Activated CD4-positive, alpha-beta T cell treated with anti-CD3 and anti-CD28 coated beads for 4 hours (primary cell): ENCODE measurements at places on chromosomes 6 and 20.

GRCh38 chr6:89927264-89927663, 33.0 kb downstream of the GJA10 start:
- DNase-seq: no peak

DNA sequence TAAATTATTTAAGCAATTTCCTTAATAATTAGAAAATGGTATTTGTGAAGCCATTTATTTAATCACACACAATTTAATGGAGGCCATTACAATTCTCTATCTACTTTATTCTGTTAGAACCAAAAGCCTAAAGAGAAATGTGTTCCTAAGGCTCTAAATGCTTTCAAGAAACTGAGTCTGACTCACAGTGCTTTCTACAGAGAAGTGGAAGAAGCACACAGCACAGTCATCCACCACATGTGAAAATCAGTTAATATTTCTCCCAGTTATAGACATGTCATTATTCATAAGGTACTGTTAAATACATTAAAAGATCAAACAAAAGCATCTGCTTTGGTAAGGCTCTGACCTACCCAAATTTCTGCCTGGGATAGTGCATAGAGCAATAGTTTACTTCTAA, 214.4 kb downstream of the ALDH8A1 start:
- DNase-seq: no peak

GRCh38 chr6:24524805-24525204, 30.0 kb downstream of the ALDH5A1 start:
- no peak for DNase-seq

GRCh38 chr6:158666628-158667359, 16.9 kb downstream of the SYTL3 start:
- DNase-seq: no peak

GRCh38 chr20:388034-388994, 7.8 kb downstream of the TRIB3 start:
- no peak for DNase-seq

- DNase-seq: no peak
These were observed 64.6 kb upstream of the SCP2D1 start for GRCh38 chr20:18748987-18749386.

DNA sequence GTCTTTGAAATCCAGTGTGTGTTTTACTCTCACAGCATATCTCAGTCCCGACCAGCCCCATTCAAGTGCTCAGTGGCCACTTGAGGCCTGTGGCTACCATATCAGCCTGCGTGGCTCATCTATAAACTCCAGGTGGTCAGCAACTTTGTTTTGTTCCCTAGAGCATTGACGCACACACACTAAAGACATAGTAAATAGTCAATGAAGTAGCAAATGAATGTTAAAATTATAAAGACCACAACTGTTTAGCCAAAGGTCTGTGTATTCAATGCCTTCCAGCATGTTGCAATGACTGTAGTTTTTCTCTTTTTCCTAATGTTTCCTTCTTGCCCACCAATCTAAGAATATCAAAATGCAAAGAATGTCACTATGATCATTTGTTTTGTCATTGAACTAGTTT, 238.2 kb upstream of the ZNF217 start:
- DNase-seq: no peak

GRCh38 chr6:8785223-8785622, 349.9 kb upstream of the SLC35B3 start:
- DNase-seq: no peak

GRCh38 chr6:7442467-7442866, 52.9 kb downstream of the RIOK1 start:
- no peak for DNase-seq

GRCh38 chr6:55023230-55023629, 151.1 kb upstream of the HCRTR2 start:
- no peak for DNase-seq

DNA sequence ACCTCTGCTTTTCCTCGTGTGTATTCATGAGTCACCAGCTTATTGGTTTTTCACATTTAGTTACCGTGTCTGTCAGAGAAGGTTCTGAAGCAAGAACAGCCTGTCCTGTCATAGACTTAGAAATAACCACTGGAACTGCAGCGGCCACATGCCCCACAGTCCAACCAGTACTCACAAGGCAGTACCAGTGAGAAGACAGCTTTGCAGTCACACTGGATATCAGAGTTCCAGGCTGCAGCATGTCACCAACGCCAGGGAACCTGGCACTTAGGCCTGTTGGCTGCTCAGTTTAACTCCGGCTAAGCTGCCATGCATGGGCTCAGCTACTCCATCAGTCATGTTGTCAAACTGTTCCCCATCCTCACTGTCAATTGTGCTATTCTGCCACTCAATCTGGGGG, 40.1 kb downstream of the ADNP start:
- DNase-seq: no peak

- no peak for DNase-seq
These were observed 12.4 kb downstream of the GABBR1 start for GRCh38 chr6:29620630-29621029.

DNA sequence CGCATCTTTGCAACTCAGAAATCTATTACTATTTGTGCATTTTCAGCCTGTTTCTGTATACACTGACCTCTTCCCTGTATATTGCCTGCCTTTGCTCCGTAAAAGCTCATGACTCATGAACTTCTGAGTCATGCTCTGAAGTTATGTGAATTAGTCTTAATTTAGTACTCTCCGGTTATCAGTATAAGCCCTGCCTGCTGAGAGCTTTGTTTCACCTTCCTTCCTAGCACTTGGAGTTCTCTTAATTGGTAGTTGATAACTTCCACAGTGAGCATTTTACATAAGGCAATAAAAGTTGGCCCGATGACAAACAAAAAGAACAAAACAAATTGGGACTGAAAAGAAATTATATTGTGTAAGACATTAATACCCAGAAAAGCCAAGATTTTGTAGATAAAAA, 231.4 kb downstream of the GJA1 start:
- no peak for DNase-seq

- no peak for DNase-seq
These were observed 97.6 kb downstream of the ELOVL5 start for GRCh38 chr6:53251033-53251672.

DNA sequence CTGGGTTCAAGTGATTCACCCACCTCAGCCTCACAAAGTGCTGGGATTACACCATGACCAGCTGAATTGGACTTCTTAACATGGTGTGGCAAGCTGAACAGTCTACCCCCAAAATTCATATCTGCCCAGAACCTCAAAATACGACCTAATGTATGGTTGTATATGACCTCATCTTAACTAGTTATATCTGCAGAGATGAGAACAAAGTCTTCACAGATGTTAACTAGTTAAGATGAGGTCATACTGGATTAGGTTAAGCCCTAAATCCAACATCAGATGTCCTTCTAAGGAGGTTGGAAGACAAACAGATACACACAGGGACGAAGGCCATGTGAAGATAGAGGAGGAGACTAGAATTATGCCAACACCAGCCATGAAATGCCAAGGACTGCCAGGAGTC, 102.5 kb downstream of the JPH2 start:
- no peak for DNase-seq

GRCh38 chr6:116568111-116568510, 3.2 kb upstream of the RWDD1 start:
- DNase-seq: no peak

GRCh38 chr6:133040094-133040802, 200.9 kb upstream of the EYA4 start:
- DNase-seq: no peak

- no peak for DNase-seq
These were observed 73.0 kb downstream of the GFRA4 start for GRCh38 chr20:3590164-3590563.

GRCh38 chr6:14674458-14674857, 556.9 kb downstream of the CD83 start:
- no peak for DNase-seq

GRCh38 chr6:1770968-1771723, 161.4 kb downstream of the FOXC1 start:
- peak; percentile 14 for DNase-seq

DNA sequence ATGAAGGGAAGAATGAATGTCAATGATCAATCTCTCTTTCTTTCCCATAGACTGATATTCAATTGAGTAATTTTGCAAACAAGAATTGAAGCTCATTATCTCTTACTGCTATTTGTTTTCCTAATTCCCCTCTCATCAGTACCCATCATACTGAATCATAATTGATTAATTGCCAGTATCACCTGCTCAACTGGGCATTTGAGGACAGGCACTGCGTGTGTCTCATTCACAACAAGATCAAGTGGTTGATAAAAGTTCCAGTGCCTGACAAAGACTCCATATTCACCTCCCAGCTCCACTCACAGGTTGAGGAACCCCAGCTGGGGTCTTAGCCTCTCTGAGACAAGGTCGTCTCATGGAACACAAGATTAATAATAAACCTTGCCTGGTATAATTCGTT, 67.7 kb downstream of the BCAS1 start:
- no peak for DNase-seq

- no peak for DNase-seq
These were observed 233.4 kb downstream of the CD109 start for GRCh38 chr6:73929405-73929804.

DNA sequence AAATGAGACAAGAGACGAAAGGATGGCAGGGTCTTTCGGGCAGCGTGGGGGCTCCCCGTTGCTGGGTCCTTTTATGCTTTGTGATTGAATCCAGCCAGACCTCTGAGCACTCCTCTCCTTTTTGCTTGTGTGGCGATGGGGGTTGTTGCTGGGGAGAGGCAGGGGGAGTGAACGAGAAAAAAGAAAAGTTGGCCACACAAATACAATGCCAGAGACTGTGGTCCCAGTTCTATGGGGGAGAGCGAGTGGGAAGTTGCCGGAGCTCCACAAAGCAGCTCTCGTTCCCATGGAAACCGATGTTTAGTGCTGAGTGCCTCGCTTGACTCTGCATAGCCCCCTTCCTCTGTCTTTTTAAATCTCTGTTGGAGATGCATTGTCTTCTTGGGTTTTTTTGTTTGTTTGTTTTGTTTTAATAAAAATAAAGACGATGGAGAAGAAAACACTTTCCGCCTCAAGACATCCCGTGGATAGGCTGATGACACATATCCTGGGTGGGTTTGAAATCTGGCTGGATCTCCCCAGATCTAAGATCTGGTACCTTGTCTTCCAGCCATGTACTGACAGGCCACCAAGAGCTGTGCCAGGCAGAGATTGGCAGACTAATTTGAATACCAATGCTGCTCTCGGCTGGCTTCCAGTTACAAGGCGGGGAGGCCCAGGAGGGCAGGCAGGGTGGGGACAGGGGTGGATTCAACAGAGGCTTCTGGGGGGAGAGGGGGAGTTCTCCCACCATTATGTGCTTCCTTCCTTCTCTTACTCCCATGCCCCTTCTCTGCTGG, 529.3 kb downstream of the QKI start:
- no peak for DNase-seq

- peak; percentile 64 for DNase-seq
These were observed 40.5 kb upstream of the ZNF831 start for GRCh38 chr20:59123011-59123677.

DNA sequence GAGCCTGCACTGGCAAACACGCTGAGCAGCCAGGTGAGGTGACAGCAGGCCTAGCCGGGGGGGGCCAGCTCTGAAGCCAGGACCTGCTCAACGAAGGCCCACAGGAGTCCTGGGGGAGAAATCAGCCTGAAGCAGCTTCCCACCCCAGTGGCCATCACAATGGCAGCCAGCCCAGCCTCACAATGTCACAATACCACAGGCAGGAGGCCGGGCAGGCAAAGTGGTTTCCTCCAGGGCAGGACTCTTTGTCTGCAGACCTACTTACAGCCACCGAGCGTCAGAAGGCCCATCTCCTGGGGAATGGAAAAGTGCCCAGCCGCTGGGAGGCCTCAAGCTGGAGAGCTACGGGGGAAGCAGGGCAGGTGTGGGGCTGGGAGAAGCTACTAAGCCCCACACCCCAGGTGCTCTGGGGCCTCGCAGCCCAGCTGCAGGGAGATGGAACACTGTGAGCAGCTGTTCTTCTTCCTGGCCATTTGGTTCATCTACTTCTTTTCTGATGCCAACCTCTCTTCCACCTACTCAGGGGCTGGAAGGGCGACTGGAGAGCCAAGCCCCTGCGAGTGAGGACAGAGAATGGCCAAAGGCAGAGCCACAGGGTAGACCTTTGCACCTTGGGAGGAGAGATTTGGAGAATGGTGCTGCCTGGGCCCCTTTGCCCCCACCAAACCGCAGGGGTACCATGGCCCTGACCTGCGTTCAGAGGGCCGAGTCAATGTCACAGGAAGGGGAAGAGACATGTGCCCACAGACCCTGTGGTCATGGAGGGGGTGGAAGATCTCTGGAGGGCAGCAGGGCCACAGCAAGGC, 22.3 kb upstream of the AVP start:
- no peak for DNase-seq

GRCh38 chr6:142318714-142319113, 16.9 kb downstream of the ADGRG6 start:
- no peak for DNase-seq

GRCh38 chr20:44653546-44653945, 2.0 kb upstream of the ADA start:
- no peak for DNase-seq

GRCh38 chr6:151257985-151258445, 18.2 kb downstream of the AKAP12 start:
- DNase-seq: no peak

- no peak for DNase-seq
These were observed 3.1 kb upstream of the MAVS start for GRCh38 chr20:3843490-3843889.

- DNase-seq: no peak
These were observed 107.1 kb downstream of the BANF2 start for GRCh38 chr20:17806739-17807441.

DNA sequence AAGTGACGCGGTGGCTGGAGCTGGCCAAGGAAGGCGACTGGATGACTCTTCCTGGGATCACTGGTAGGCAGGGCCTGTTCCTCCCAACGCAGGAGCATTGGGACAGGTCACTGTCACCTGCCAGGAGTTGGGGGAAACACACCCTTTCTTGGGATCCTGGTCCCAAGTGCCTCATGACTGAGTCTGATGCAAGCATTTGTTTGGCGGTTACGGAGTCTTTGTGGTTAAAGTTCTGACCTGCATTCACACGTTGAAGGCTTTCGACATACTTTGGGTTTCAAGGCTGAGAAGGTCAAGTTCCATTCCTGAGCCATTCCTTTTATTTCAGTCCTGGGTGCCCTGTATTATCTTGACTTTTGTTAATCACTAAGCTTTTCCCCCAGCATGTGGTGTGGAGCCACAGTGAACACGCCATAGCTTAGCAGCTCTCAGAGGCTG, 6.0 kb downstream of the PNLDC1 start:
- DNase-seq: no peak

GRCh38 chr6:4466769-4467480, 309.3 kb upstream of the CDYL start:
- no peak for DNase-seq
